SK-N-MC (cell line): ENCODE measurements at places on chromosomes 2 and 18.

DNA sequence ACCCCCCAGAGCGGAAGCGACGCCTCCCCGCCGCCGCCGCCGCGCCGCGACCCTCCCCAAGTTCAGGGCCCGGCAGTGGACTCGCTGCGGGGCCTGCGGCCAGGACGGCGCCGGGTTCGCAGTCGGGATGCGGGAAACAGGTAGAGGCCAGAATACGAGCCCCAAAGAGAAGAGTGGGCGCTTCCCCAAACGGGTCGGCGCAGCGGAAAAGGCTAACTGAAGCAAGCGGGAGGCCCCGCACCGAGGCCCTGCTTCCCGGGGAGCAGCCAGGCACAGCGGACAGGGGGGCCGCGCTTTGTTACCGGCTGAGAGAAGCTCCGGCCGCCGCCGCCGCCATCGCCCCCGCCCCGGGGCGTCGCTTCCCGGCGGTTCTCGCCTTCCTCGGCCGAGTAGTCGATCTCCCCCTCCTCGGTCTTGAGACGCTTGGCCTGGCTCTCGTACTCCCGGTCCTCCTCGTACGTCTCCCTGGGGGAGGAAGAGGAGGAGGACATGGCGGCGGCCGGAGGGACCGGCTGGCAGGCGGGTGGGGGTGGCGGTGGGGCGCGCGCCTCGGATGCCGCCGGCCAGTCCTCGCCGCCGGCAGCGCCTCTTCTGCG, 494 bp downstream of the HNRNPLL start:
- no peak for DNase-seq

DNA sequence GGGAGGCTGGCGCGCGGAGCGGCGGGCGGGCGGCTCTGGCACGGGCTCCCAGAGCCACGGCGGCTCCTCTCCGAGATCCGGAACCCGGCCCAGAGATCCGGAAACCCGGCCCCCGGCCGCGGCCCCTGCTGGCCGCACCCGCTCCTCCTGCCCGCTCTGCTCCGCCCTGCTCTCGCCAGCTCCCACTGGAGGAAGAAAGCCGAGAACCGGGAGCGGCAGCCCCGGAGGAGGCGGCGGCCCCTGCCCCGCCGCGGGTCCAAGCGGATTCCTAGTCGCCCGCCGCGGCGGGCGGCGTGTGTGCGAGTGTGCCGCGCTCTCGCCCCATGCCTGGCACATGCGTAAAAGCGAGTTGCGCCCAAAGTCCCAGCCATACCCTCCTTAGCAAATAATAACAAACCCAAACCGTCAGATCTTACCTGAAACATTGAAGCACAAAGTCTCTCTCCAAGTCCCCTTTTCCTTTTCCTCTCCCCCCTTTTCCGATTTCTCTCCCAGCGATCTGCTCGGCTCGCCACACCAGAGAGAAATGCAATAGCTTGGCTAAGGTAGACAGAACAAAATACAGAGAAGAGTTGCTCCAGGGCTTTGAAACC, 108.7 kb upstream of the KCTD1 start:
- DNase-seq = no peak

DNA sequence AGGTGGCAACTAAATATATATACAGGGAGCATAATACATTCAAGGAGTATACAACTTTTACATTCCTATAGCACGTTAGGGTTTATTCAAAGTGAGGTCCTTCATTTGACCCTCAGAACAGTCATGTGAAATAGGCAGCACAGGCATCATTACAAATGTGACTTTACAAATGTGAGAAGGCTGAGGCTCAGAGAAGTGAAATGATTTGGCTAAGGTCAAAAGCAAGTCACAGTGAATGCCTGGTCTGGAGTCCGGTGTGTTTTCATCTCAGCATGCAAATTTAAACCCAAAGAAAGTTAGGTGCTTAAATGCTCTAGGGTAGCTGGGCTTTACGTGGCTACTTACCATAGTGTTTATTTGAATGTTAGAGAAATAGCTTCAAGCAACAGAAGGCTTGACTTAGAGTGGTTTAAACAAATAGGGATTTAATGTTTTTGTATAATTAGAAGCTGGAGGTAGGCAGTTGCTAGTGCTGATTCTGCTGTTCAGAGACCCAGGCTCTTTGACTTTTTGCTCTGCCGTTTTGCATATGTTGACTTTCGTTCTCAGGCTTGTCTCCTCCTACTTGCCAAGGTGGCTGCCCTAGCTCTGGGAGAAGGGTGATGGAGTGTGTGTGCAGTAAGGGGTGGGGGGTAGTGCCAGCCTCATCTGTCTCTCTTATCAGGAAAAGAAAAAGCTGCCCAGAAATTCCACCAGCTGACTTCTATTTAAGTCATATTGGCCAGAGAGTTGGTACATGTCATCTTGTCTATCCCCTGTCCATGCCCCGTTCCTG, 89.2 kb downstream of the PLCL1 start:
- DNase-seq = no peak

GRCh38 chr2:29079887-29080286, 5.6 kb upstream of the PCARE start:
- no peak for DNase-seq

GRCh38 chr2:171134624-171135230, 26.0 kb downstream of the TLK1 start:
- DNase-seq = no peak

GRCh38 chr2:151260573-151261230, 961 bp downstream of the RBM43 start:
- DNase-seq = no peak

DNA sequence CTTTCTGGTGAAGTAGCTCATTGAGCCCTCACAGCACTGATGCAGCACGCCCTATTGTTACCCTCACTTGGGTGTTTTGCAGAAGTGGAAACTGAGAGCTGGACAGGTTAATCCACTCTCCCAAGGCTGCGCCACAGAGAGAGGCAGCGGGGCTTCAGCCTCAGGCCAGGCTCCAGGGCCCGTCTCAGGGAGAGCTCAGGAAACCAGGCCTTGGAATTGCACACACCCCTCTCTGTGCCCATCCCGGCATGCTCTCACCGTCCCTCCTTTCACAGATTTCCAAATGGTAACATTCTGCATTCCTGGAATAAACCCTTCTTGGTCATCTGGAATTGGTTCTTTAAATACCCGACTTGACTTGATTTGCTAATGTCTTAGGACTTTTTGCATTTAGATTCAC, 51.5 kb downstream of the TWIST2 start:
- no peak for DNase-seq

GRCh38 chr2:231394211-231395141, 1.0 kb upstream of the B3GNT7 start:
- no peak for DNase-seq

GRCh38 chr2:235728800-235729556, 235.1 kb downstream of the AGAP1 start:
- no peak for DNase-seq
